NCI-H2107 (cell line): ENCODE measurements at places on chromosomes 16 and 17.

GRCh38 chr17:9235346-9235745, 214.0 kb downstream of the NTN1 start:
- DNase-seq: no peak

DNA sequence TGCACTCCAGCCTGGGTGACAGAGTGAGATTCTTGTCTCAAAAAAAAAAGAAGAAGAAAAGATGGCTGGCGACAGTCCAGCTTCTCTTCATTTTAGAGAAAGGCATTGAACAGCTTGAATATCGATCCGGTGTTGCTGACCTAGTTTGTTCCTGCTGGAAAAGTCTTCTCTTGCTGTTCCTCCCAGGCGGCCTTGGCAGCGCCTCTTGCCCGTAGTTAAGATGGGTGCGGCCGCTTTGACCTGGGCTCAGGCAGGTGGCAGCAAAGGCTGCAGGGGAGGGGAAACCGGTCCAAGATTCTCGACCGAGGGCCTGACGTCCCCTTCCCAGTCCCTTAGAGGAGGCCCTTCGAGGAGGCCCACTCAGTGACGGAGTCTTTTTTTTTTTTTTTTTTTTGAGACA, 3.8 kb upstream of the ZNF764 start:
- no peak for DNase-seq

DNA sequence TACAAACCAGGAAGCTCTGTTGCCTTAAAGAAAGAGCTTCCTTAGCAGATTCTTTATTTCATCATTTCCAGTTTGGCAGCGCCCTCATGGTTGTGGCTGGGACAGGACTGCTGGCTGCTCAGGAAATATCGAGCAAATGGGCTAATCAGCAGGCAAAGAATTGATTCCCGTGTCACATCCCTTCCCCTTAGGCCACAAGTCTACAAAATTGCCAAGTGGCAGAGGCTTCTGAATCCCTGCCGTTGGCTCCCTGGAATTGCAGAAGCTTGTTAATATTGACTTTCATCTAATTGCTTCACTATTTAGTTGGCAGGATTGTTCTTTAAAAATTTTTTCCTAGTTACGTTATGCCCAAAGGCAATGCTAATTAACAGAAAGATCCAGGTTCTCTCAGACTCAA, 456.3 kb upstream of the ERCC4 start:
- no peak for DNase-seq

DNA sequence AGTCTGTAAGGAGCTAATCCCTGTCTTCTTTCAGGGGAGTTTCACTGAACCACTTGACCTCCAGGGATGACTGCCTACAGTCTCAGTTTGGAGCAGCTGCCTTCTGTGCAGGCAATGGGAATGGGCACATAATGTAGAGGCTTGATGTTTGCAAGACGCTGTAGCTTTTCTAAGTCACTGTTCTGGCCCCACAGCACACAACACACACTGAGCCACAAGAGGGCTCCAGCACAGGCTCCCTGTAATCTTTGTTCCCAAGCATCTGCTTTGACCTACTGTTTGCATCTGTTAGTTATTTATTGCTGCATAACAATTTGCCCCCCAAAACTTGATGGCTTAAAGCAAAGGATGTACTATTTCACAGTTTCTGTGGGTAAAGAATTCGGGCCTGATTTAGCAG, 419.0 kb upstream of the ASIC2 start:
- DNase-seq: no peak

DNA sequence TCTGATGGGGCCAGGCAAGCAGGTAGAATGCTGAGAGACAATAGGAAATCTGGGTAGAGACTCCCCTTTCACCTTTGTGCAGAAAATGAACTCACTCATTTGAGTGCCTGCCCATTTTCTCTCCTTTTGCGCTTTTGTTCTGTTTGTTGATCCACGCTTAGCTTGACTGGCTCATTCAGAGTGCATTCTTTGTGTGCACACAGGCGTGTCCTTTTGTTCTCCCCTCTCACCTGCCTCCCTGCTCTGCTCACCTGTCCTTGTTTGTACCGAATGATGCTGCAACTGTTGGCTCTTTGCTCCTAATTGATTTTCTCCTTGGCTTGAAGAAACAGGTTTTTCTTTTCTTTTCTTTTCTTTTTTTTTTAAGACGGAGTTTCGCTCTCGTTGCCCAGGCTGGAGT, 15.8 kb downstream of the PGS1 start:
- DNase-seq: peak; percentile 85
